Stimulated activated naive CD8-positive, alpha-beta T cell treated with anti-CD3 and anti-CD28 coated beads, Interleukin-15, Interleukin-2, amounts not matched to agents 100 U/mL and 50 U/mL, for 24 hours (primary cell): ENCODE measurements at places on chromosomes 1 and 21.

DNA sequence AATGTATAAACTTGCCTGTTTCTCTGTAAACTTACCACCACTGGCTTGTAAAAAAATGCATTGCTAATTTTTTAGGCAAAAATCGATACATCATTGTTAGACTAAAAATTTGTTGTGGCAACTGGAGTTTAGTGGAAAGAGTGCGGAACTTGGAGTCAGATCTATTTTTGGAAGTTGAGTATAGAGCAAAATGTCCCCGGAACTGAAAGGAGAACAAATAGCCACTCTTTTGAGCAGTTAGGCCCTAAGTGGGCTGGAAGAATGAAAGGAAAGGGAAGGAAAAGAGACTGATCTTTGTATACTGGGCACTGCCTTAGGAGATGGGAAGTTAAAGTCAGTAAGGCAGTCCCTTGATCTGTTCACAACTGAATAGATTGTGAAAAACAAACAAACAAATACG lies 30.2 kb downstream of the OPTC start:
- DNase-seq = no peak

GRCh38 chr1:243501002-243501401 lies 245.2 kb downstream of the SDCCAG8 start:
- no peak for DNase-seq

GRCh38 chr1:245016700-245017099 lies 138.1 kb upstream of the KIF26B start:
- no peak for DNase-seq

DNA sequence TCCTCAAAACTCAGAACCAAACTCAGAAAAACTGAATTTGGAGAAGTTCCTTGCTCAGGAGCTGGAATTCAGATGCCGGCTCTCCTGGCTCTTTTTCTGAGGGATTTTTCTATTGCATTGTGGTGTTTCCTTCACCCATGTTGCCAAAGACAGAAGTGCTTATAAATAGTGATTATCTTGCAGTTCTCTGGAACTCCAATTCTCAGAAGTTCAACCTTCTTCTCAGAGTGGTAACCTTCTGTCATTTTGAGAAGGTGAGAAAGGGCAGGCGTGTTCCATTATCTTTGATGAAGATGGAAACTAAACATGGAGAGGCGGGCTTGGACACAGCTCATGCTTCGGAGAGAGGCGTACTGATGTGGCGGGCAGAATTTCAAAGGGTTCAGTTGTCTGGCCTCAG lies 12.4 kb upstream of the ETV3 start:
- no peak for DNase-seq
